ENCODE measurements at places on chromosomes 7 and 10.

DNA sequence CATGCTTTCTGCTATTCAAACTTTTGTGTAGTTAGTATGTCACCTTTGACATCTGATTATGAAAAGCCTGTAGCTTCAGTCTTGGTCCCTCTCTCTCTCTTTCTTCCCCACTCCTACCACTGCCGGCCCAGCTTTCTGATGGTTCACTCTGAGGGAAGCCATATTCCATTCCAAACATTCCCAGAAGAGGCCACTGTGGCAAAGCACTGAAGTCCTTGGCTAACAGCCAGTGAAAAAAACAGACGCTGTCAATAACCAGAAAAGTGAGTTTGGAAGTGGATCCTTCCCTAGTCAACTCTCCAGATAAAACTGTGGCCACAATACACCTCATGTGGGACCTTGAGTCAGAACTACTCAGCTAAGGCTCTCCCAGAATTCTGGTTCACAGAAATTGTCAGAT, 950.7 kb upstream of the PHF14 start:
- DNase-seq, result no peak

DNA sequence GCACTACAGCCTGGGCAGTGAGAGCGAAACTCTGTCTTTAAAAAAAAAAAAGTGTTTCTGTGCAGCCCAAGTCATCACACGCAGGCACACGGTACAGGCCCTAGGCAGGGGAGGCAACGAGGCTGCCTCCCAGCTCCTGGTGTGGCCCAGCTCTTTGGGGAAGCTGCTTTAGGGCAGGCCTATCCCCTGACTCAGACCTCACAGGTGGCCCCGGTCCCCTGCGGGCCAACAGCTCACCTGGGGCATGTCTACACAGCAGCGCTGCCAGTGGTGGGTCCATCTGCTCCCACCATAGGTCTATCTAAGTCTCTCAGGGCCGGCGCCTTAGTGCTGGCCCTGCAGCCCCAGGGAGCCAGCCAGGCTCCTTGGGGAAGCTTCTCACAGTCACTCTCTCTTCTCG, 31.4 kb downstream of the ZAN start:
- no peak for DNase-seq

- no peak for DNase-seq
Measured at GRCh38 chr10:4650582-4650981, 175.4 kb upstream of the AKR1E2 start.

DNA sequence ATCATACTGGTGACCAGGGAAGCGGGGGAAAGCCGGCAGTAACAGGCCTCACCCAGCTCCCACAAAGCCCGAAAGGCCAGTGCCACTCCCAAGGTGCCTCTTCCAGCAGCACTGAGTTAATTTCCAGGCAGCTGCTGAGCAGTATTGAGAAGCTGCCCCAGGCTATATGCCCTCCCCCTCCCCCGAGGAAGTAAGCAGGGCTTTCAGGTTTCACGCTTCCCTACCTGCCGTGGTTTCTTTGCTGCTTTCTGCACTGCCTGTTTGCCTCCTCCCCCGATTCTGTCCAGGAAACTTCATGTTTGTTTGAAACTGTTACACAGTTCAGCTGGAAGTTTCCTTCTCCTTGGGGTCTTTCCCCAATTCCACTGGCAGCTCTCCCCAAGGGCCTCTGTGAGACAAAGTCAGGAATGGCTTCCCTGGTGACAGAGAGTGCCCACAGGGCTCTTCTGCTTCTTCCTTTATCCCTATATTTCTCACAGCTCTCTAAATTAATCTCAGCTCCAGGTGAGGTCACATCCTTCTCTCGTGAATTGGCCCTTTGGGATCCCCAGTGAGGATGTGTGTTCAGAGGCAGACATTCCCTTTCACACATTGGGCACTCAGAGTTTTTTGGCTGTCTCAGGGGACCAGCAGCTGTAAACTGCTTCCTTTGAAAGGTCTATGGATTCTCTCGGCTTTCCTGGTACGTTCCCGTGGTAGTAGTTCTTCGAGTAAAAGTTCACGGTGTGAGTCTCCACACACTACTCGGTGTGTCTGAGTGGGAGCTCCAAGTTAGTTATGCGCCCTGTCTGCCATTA, 19.4 kb downstream of the C1GALT1 start:
- DNase-seq, result peak; percentile 68

All from germinal center (tissue), 1 donor.